ENCODE measurements at places on chromosomes 4 and X.

DNA sequence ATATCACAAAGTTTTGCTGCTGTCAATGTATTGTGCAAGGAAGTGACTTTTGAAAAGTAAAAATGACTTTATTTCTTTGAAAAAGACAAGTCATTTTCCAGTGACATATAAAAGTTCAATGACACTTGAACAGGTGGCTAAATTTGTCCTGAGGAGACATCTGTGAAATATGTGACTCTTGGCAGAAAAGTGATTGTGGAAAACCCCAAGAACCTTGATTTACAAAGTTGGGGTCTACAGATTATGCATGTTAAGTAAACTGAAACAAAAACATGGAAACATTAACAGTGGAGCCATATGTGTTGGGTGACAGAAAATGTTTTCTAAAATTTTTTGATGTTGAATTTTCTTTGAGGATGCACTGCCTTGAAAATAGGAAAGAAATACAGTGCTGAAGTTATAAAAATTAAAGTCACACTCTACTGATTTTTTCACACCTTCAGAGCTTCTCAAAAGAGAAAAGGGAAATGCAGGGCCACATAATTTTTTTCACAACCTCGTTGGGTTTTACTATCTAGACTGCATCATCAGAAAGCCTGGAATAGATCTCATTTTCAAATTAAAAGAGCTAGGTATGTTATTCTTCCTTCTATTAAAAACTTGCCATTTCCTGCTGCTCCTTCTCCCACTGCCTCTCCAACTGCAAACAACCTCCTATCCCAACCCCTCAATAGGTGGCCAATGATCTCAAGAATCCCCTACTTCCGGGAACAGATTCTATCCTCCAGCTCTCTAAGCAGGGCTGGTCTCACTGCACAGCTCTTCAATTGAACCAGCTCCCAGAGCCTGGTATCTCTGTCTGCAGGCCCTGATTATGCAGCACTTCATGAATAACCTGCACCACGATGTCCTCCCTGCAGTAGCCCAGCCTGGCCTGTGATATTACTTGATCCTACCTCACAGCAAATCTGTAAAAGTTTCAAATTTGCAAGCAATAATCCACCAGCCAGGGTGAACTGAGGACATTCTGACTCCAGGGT is 570.8 kb upstream of the CPEB2 start:
- H3K27me3 ChIP-seq = no peaks in the 10 kb centered on the region
- H3K36me3 ChIP-seq = no peaks in the 10 kb centered on the region
- H3K27ac ChIP-seq = no peak overlapping the region
- DNase-seq = no peak
- peaks cover 10% of the 10 kb centered on the region for H3K4me1 ChIP-seq
- H3K4me3 ChIP-seq = no peak overlapping the region

GRCh38 chr4:38111717-38112116 is 151.5 kb downstream of the PTTG2 start:
- H3K27ac ChIP-seq = no peak overlapping the region
- no peaks in the 10 kb centered on the region for H3K4me1 ChIP-seq

GRCh38 chrX:27918799-27919198 is 62.5 kb downstream of the DCAF8L1 start:
- no peaks in the 10 kb centered on the region for H3K36me3 ChIP-seq
- H3K4me3 ChIP-seq = no peak overlapping the region
- DNase-seq = peak; percentile 41
- H3K27me3 ChIP-seq = no peaks in the 10 kb centered on the region
- no peak overlapping the region for H3K27ac ChIP-seq

- peak; percentile 13 for DNase-seq
- no peaks in the 10 kb centered on the region for H3K36me3 ChIP-seq
- H3K4me1 ChIP-seq = no peaks in the 10 kb centered on the region
- no peak overlapping the region for H3K27ac ChIP-seq
Measured at GRCh38 chr4:110735686-110736085, 112.8 kb upstream of the PITX2 start.

DNA sequence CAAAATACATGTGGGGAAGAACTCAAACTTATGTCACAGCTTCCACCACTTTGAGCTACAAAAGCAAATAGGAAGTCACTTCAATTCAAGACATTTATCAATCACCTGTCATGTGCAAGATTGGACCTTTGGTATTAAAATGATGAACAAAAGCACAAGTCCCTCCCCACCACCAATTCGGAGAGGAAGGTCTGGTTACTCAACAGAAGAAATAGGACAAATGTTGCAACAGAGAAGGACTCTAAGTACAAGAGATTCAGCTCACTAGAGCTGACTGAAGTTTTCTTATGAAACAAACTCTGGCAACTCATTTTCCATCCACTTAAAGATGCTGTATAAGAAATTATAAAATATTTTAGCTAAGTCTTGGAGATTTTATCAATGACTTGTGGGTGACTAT is 16.0 kb upstream of the MMRN1 start:
- no peaks in the 10 kb centered on the region for H3K27me3 ChIP-seq
- no peaks in the 10 kb centered on the region for H3K36me3 ChIP-seq
- no peak overlapping the region for H3K4me3 ChIP-seq
- peak; percentile 17 for DNase-seq

DNA sequence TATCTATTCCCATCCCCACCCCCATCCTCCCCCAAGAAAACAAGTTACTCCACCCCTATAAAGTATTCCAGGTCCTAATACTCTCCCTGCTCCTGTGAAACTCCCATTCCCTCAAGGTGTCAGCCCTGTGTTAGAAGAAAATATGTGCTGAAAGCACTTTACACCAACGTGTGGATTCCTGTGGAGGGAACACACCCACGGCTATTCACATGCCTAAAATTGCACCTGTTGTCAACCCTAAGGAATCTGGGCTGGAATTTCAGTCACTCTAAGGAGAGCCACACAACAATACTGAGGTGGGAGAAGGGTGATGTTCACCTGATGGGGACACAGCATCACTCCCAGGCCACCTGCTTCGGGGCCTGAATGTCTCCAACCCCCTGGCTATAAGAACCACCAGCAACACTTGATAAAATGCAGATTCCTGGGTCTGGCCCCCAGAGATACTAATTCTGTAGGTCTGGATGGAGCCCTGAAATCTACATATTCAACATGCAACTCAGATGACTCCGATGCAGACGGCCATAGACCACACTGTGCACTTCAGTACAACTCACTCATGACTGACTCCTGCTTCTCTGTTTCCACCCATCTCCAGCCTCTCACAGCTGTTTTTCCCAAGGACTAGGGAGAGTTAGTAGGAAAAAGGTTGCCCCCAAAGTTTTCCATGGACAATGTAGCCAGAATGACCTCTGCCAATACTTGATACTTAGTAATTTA is 15.8 kb downstream of the SCD5 start:
- no peak overlapping the region for H3K27ac ChIP-seq
- H3K4me3 ChIP-seq = no peak overlapping the region
- H3K4me1 ChIP-seq = peaks cover 45% of the 10 kb centered on the region
- H3K27me3 ChIP-seq = no peaks in the 10 kb centered on the region
- H3K36me3 ChIP-seq = no peaks in the 10 kb centered on the region
- peak; percentile 9 for DNase-seq

DNA sequence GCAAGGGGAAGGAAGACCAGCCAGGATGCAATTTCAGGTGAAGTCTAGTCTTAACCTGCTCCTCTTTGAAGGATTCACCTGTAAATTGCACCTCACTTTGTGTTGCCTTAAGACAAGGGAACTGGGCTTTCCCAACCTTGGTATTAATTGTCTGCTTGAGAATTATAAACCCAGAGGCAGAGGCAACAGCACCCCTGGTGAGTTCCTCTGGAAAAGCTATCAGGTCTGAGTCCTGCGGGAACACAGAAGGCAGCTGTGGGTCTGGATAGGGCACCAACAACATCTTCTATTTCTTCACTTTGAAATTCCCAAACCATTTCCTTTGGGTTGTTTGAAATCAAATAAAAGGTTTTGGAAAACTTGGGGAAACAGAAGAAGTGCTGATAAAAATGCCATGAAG is 109.2 kb upstream of the NPY2R start:
- H3K36me3 ChIP-seq = no peaks in the 10 kb centered on the region
- no peak overlapping the region for H3K27ac ChIP-seq
- H3K4me3 ChIP-seq = no peak overlapping the region
- no peaks in the 10 kb centered on the region for H3K4me1 ChIP-seq
- DNase-seq = no peak

GRCh38 chrX:333611-334311 is 15.2 kb upstream of the GTPBP6 start:
- no peak for DNase-seq
- H3K27ac ChIP-seq = no peak overlapping the region
- no peaks in the 10 kb centered on the region for H3K27me3 ChIP-seq
- H3K4me1 ChIP-seq = no peaks in the 10 kb centered on the region
- peaks cover 18% of the 10 kb centered on the region for H3K36me3 ChIP-seq

Measured in MCF 10A (cell line).